Activated T-helper 9 cell treated with anti-CD3 and anti-CD28 coated beads, Interleukin-2, amount 50 U/mL, for 16 hours (primary cell): ENCODE measurements at places on chromosomes 7 and 10.

DNA sequence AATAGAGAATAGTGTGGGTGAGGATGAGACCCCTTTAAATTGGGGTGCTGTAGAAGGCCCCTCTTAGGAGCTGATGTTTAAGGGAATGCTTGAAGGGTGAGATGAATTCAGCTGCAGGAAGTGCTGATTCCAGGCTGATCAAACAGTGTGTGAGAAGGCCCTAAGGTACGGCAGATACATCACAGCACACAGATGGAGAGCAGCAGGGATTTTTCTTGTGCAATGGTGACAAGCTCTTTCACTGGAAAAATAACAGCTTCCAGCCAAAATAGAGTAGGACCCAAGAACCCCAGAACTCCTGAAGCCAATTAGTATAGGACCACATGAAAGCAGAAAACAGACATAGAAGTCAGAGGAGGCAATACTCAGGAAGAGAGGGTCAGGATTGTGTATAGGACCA is 296.9 kb downstream of the ADRA2A start:
- no peak for DNase-seq

DNA sequence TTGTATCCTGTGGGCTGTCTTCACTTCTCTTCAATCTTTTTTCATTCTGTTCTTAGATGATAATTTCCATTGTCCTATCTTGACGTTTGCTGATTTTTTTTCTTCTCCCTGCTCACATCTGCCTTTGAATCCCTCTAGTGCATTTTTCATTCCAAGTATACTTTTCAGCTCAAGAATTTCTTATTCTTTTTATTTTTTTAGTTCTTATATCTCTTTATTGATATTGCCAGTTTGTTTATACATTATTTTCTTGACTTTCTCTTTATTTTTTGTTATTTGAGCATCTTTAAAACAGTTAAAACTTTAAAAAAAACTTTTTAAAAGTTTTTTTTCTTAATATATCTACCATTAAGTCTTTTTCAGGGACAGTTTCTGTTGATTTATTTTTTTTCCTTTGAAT is 100.9 kb downstream of the EXOC4 start:
- DNase-seq = no peak

DNA sequence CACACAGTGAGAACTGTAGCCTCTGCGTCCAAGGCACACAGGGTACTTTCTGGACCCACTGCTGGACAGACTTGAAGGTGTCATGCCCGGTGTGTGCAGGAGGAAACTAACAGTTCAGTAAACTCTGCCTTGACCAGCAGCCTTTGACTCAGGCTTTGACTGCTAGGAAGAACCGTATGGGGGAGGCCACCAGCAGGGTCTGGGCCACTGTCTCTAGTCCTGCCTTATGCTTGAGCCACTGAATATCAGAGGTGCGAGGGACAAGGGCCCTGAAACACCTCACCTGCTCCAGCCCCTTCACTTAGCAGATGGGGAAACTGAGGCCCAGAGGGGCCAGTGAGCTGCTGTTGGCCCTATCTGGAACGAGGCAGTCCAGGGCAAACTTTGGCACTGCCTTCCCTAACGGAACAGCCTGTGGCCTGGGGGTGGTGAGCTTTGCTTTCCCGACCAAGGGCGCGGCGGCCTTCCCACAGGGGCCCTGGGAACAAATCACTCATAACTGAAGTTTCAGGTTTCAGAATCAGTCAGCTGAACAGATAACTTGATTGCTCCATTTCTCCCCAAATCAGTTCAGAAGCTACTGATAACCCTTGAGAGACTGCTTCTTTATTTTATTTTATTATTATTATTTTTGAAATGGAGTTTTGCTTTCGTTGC is 130.0 kb downstream of the FAM53B start:
- peak; percentile 31 for DNase-seq

DNA sequence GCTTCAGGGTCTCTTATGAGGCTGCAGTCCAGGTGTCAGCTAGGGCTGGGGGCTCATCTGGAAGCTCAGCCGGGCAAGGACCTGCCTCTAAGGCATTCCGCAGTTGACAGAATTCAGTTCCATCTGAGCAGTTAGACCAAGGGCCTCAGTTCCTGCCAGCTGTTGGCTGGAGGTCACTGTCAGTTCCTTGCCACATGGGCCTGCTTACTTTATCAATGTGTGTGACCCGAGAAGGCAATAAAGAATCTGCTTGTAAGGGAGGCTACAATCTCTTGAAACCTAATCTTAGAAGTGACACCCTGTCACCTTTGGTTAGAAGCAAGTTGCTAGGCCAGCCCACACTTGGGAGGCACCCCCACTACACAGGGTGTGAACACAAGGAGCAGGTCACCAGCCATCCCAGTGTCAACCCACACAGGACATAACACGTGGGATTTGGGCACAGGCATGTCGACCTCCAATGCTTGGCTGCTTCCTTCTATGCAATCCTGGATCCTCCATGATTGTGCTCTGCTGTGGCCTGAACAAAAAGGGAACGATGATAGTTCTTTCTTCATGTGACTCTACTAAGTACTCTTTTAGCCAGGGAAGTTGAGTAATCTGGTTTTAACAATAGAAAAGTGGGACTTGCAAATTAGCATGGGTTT is 41.8 kb downstream of the MTURN start:
- no peak for DNase-seq

DNA sequence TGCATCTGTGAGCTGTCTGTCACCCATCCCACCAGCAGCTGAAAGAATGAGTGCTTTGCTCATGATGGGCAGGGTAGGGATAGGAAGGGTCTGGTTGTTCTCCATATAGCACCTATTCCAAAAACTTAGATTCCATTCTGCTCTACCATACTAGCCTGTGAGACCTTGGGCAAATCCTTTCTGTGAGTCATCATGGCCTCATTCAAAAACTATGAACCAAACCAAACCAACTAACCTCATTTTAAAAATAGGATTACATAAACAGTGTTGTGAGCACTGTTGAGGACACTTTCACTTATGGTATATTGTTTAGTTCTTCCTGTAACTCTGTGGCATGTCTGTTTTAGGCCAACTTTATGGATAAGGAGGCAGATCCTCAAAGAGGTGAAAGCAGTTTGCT is 30.9 kb upstream of the STEAP4 start:
- DNase-seq = no peak

DNA sequence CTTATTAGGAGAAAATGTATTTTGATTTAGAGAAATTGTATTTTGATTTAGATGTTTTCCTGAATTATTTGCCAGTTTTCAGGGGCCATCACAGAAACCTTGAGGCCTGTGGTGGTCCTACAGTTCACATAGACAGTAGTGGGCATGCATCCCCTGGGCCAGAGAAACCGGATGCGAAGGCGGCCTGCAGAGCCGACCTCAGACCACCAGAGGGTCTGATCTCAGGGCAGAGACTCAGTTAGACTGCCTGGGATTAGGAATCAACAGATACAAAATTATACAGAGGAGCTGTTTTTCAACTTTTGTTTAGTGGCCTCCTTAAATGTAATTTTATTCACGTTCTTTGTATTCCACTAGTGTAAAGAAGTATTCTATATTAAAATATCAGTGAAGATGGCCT is 158.4 kb downstream of the PAXIP1 start:
- no peak for DNase-seq

GRCh38 chr7:23105086-23105643 is 420 bp upstream of the KLHL7 start:
- DNase-seq = no peak

DNA sequence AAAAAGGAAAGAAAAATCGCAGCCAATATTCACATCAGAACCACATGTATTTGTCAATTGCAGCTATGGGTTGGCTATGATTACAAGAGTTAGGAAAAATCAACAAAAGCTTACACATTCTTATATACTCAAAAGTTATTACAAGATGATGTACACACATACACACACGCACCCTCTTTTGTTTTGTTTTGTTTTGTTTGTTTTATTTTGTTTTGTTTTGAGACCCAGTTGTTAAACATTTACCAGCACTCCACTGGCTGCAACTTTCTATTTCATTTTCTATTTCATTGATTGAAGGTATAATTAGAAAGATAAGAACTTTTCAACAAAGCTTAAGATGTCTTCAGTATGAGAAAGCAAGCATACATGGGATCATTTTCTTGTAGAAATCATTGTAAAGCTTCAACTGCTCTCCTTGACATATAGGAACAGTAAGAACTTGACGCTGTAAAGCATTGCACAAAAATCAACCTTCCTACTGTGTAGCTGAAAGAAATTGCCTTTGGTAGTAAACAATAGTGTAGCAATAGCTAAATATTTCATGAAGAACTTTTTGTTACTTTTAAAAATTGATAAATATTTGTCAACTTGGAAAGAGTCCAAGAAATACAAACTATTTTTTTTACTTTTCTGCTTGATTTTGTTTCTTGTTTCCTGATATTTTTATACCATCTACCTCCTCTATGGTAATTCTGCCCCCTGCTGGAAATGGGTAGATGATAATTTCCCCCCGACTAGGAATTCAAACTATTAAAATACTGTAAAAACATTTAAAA is 205.9 kb downstream of the MBL2 start:
- no peak for DNase-seq

- no peak for DNase-seq
Measured at GRCh38 chr10:121069061-121069850, 218.1 kb downstream of the WDR11 start.

- DNase-seq = no peak
Measured at GRCh38 chr7:135718794-135719437, 9.1 kb downstream of the SLC13A4 start.

- no peak for DNase-seq
Measured at GRCh38 chr7:14936554-14936953, 34.0 kb upstream of the DGKB start.

GRCh38 chr10:75806186-75806585 is 374.8 kb downstream of the LRMDA start:
- DNase-seq = no peak

- DNase-seq = peak; percentile 95
Measured at GRCh38 chr10:75111365-75111906, at the start of gene SAMD8. Gene SAMD8, plus strand, starts transcription at chr10:75111656. Its CDS starts 38,873 bp downstream, at chr10:75150529.

- DNase-seq = no peak
Measured at GRCh38 chr10:96334616-96335526, 23.9 kb downstream of the OPALIN start.

DNA sequence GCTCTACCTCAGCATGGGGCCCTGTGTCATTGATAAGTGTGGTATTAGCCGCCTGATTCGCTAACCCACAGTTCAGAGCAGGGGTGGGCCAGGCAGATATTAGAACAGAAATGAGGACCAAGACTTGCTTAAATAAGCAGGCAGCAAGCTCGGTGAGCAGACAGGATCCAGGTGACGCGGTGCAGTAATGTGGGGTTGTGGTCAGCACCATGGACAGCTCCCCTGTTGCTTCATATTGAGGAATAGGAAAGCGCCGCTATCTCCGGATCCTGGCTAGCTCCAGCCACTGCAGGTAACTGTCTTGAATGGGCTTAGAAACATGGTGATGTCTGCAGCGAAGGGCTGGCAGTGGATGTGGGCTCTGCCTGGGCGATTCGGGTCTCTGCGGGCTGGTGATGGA is 51.3 kb upstream of the GPR26 start:
- peak; percentile 6 for DNase-seq

GRCh38 chr10:488933-489215 is 200.6 kb downstream of the DIP2C start:
- DNase-seq = no peak

- no peak for DNase-seq
Measured at GRCh38 chr7:96322373-96322695, 436 bp upstream of the SLC25A13 start.
